Glomerular endothelial cell (primary cell): ENCODE measurements at places on chromosomes 16 and 17. TPM values are rescaled to one million over a fixed set of nuclear protein-coding genes. Genes with fewer than 3 reads are reported as not detected.

Gene DHRS7C
- total RNA-seq = not detected in 2 replicates

Gene CCDC40
- total RNA-seq = 2.6 and 4.9 TPM in 2 replicates

Gene CTF1
- 0.19 and 0.53 TPM in 2 replicates for total RNA-seq

Gene TVP23A
- not detected in 2 replicates for total RNA-seq
